ENCODE measurements at places on chromosomes 4 and X.

DNA sequence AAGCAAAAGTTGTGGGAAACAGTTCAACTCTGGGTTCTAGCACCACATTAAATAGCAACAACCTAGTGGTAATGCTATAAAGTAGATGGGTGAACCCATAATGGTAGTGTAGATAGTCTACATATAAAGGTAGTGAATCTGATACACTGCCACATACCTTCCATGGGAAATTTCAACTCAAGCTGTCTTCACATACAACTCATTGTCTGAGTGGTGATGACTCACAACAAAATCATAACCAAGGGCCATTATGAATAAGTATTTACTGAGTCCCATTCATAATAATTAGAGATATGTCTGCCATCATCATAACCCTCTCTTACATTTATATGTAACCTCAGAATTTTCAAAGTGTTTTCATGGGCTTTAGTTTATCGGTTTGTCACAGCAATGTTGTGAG lies 34.8 kb downstream of the EGF start:
- DNase-seq: no peak

- no peak for DNase-seq
Observed at GRCh38 chr4:156790866-156791265, 180.7 kb downstream of the PDGFC start.

- no peak for DNase-seq
Observed at GRCh38 chr4:154005171-154005520, 216.3 kb upstream of the SFRP2 start.

DNA sequence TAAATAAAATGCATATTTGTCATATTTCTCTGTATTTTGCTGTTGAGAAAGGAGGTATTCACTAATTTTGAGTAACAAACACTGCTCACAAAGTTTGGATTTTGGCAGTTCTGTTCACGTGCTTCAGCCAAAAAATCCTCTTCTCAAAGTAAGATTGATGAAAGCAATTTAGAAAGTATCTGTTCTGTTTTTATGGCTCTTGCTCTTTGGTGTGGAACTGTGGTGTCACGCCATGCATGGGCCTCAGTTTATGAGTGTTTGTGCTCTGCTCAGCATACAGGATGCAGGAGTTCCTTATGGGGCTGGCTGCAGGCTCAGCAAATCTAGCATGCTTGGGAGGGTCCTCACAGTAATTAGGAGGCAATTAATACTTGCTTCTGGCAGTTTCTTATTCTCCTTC lies 3.3 kb downstream of the HTT start:
- no peak for DNase-seq

- no peak for DNase-seq
Observed at GRCh38 chrX:73615022-73615421, 52.0 kb downstream of the CHIC1 start.

GRCh38 chrX:44012484-44013096 lies 39.4 kb upstream of the NDP start:
- DNase-seq: peak; percentile 4

GRCh38 chrX:42988700-42989099 lies 210.7 kb upstream of the PPP1R2C start:
- DNase-seq: no peak

GRCh38 chrX:135015523-135016245 lies 6.7 kb downstream of the RTL8B start:
- DNase-seq: no peak

DNA sequence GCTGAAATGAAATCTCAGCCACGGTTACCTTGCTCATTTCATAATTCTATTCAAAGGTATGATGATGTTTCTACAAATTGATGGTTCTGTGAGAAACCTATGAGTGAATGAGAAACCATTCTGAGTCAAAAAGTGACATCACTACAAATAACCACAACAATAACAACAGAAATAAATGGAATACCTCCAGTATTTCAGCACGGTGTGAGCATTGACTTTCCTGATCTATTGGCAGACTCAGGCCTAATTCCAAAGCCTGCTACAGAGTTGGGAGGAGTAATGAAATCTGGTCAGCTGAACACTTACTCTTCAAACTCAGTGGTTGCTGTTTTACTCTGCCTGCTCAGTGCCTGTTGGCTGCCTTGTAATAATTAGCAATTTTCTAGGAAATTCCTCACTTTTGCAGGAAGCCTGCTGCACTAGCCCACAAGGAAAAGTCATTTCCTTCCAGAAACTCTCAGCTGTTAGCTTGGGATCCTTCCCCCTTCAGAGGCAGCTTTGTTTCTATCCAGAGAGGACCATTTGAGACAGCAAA lies 18.8 kb upstream of the SYNPO2 start:
- DNase-seq: no peak

DNA sequence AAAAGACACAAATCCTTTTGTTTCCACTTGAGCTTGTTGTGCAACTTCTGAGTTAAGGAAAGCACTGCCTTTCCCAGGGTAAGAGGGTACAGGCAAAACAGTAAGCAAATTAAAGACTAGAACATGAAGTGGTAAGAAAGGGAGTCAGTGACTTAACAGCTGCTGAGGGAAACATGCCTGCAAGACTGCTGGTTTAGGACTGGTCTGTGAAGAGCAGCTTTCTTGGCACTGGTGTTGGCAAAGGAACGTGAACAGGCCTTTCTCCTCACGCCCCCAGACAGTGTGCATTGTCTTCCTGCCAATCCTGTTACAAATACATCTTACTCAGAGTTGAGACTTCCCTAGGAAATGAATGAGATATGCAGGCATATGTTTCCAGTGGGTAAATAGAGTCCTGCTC lies 2.6 kb downstream of the LHFPL1 start:
- DNase-seq: no peak

- no peak for DNase-seq
Observed at GRCh38 chrX:125003746-125004446, 315.8 kb upstream of the TEX13C start.

GRCh38 chr4:7043284-7044136 lies at the start of gene TADA2B:
TSS of gene TADA2B (plus strand) at chr4:7043372. CDS start at chr4:7043580, 208 bp downstream.
- DNase-seq: peak; percentile 28

- DNase-seq: no peak
Observed at GRCh38 chrX:2458309-2458708, 42.5 kb downstream of the DHRSX start.

DNA sequence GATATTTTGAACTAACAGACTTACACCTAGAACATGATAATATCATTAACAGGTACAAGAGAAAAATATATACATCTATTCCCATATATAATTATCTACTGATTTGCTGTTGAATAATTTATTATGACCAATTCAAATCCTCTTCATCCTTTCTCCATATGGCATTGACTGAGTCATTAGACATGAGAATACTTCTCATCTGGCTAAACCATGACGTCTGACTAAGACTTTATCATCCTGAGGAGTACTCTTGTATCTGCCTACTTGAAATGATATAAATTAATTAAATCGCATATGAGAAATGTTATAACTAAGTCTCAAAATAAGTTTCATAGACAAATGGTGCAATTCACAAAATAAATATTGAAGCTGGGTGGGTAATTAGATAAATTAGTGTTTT lies 67.4 kb downstream of the EMCN start:
- no peak for DNase-seq

DNA sequence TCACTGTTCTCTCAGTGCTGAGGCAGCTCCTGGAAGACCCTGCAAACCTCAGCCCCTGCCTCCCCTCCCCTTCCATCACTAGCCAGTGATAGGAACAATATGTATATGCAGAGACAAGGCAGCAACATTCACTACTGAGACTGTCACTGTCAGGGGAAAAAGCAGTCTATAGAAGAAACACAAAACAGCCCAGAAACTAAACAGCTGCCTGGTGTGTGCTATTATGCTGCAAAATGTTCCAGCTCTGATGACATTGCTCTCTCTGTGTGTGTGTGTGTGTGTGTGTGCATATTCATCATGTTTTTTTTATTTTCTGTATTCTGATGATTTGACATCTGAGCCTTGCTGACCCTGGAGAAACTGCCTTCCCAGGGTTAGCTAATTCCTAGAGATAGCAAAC lies 147.2 kb downstream of the SPATA18 start:
- no peak for DNase-seq

- DNase-seq: no peak
Observed at GRCh38 chrX:3548765-3549391, 164.6 kb downstream of the PRKX start.

- DNase-seq: no peak
Observed at GRCh38 chr4:139274790-139275189, 5.2 kb downstream of the MGARP start.

DNA sequence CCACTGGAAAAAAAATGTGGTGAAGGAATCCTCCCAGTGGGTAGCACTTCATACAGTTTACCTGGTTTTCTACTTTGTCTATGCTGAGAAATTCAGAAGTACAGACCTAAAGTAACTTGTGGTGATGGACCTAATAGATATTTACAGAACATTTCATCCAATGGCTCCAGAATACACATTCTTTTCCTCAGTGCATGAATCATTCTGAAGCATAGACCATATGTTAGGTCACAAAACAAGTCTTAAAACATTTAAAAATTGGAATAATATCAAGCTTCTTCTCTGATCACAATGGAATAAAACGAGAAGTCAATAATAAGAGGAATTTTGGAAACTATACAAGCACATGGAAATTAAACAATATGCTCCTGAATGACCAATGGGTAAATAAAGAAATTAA lies 450.1 kb upstream of the INTU start:
- DNase-seq: no peak

- no peak for DNase-seq
Observed at GRCh38 chr4:151882072-151882803, 121.4 kb upstream of the GATB start.

GRCh38 chr4:15495621-15496020 lies 25.9 kb downstream of the CC2D2A start:
- DNase-seq: no peak

DNA sequence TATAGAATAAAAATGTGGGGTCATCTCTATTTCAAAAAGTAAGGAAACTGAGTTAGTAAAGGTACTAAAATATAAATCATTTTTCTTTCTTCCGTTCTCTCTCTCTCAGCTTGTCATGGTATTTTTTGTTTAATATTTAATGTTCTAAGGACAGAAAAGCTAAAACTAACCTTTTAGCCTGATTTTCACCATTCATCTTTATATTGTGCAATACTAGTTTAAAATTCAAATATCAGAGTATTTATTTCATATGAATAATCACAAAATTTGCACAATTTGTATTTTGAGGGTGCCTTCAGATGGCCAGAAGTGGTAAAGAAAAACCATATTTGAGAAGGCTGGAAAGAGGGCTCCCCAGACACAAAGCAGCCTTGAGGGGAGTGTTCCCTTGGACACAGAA lies 197.6 kb upstream of the AR start:
- no peak for DNase-seq

DNA sequence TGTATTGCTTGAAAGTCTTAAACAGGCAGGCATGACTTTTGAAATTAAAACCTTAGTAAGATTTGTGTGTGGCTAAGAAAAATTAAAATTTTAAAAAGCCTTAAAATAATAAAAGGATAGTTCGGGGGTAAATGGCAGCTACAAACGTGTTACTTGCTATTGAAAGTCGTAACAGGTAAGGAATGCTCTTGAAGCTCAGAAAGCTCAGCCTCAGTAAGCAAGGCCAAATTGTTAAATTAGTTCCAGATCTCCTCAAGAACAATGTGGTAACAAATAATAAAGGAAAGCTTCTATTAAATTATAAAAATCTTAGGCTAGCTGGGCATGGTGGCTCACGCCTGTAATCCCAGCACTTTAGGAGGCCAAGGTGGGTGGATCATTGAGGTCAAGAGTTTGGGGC lies 25.5 kb downstream of the PRMT9 start:
- DNase-seq: no peak

Data from stimulated activated CD8-positive, alpha-beta memory T cell treated with anti-CD3 and anti-CD28 coated beads, Interleukin-4, amount 100 ng/mL, for 1 hour (primary cell).